Stimulated activated CD8-positive, alpha-beta memory T cell treated with anti-CD3 and anti-CD28 coated beads, Interleukin-4, amount 100 ng/mL, for 1 hour (primary cell): ENCODE measurements at places on chromosomes 3 and 15.
A peak's percentile ranks its signal among the peaks of the same experiment; 100 is the strongest.

DNA sequence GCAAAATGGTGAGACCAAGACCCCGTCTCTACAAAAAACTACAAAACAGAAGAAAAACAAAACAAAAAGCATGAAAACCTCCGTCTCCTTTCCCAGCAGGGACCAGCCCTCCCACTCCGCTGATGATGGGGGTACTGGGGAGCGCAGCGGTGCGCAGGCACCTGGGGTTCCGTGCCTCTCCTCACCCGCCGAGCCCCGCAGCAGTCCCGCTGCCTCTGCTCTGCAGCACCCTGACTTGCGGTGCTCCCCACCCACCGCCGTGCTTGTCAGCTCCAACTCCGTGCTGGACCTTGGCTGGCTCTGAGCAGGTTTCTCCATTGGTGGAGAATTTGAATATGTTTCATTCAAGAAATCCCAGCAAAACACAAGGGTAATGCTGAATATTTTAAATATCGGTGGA is 46.7 kb upstream of the ATP10A start:
- DNase-seq = no peak

- DNase-seq = no peak
Observed at GRCh38 chr3:102090721-102091045, 241.4 kb downstream of the NFKBIZ start.

GRCh38 chr3:189664311-189664710 is 33.1 kb downstream of the TP63 start:
- DNase-seq = no peak

DNA sequence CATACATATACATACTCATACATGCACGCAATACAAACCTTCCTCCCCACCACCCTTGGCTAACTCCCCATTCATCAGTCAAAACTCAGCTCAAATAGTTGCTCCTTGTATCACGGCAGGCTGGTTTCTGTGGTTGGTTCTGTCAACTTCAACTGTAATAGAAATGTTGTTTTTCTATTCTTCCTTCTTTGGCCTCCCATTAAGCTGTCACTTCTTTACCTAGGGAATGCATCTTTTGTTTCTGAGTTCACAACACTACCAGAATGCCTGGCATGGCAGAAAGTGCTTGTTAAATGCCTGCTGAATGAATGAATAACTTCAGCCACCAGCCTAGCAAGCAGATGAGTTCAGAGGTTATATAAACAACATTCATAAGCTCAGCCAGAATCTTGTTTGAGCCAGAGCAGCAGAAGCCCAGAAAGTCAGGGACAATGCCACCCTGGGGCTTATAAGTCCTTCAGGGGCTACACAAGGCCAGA is 63.1 kb downstream of the B3GALNT1 start:
- DNase-seq = no peak

DNA sequence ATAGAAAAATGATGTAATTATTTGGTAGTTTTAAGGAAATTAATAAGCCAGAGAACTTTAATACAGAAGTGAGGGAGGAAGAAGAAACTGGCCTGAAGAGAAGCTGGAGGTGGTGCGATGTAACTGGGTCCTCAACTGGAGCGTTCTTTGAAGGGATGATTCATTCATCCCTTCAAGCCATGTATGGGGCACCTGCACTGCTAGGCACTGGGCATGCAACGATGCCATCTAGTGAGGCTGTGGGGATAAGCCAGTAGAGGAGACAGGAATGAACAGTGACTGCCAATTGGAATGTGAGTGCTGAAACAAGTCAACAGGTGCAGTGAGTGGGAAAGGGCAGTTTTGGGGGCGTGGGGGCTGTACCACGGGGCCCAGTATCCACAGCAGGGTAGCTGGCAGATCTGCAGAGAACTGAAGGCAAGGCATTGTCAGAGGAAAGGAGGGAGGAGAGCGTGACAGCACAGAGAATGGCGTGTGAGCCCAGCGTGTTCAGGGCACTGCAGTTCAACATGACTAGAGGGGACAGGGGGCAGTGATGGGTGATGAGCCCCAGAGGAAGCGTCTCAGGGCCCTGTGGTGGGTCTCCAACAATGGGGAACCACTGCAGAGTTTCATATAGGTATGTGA is 3.8 kb upstream of the KIF23 start:
- DNase-seq = no peak

DNA sequence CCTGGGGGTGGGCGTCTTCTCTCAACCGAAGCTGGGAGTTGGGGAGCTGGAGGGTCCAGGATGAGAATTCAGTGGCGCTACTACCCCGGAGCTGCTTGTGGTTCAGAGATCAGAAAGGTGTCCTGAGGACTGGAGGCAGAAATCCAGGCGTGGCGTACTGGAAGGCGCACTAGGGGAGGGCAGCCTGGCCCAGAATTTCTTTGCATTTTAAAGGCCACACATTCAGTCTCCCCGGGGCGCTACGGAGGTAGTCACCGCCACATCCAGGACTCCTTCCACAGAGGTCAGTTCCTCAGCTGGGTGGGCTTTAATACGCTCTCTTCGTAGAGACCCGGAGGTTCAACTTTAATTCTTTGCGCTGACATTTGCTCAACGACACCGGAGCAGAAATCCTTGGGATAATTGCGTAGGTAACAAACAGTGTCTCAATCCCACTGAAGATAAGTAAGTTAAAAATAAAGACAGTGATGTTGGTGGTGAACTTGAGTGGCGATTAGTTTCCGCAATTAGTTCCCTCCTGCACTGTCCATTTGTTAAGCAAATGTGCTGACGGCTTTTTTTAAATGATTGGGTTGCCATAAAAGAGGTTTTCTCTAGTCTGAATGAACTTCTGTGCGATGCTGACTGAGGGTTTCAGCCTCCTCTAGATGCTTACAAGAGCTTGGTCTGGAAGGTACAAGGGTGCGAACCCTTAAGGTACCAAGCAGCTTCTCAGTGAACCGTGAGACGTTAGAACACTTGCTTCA is 535 bp downstream of the MCTP2 start:
- DNase-seq = no peak

DNA sequence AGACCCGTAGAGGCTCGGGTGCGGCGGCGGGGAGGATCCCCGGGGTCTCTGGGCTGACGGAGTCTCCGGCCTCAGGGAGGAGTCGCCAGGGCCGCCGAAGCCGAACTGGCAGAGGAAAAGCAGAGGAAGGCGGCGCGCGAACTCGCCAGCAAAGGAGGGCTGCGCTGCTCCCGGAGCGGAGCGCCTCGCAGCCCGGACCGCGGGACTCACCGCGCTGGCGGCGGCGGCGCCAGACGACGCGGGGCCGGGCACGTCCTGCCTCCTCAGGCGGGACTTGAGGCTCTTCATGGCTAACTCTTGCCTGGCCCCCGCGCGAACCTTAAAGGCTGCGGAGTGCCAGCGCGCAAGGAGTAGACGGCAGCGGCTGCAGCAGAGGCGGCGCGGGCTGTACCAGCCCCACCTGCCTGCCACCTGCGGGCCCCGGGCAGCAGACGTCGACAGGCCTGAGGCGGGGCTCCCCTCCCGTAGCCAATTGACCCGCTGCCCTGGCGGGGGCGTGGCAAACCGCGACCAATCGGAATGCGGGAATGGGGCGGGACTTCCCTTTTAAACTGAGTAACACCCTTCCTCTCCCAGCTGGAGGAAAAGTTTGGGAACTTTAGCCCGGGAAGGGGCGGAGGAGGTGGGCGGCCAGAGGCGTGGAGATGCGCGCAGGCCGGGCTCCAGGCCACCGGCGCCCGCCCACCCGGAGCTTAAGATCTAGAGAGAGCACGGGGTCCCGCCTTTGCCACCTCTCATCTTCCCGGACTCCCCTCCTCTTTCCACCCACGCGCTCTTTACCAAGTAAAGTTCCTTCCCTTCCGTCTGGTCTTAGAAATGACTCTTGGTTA is at the start of gene UACA:
Gene UACA (minus strand): TSS at position 439 of the 830 bp plus-strand sequence. CDS start 151 bp downstream, at position 288.
- DNase-seq = peak; percentile 38

DNA sequence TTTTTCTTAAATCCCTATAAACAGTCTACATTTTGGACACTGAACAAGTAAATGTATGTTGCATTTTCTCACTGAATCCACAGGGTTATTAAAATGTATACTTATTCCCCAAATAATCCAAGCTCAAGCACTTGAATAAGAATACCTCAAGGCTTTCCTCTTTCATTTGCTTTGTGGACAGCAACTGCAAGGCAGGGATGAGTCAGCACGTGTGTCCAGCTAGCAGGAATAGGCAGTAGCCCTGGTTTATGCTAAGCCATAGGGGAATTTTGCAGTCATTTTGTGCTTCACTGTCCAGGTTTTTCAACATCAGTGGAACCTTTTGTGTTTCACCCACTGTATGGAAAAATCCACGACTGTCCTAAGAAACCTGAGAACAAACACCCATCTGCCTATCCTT is 96.7 kb upstream of the KCNMB2 start:
- DNase-seq = no peak

- DNase-seq = no peak
Observed at GRCh38 chr3:71201939-71202338, 381.6 kb downstream of the FOXP1 start.

DNA sequence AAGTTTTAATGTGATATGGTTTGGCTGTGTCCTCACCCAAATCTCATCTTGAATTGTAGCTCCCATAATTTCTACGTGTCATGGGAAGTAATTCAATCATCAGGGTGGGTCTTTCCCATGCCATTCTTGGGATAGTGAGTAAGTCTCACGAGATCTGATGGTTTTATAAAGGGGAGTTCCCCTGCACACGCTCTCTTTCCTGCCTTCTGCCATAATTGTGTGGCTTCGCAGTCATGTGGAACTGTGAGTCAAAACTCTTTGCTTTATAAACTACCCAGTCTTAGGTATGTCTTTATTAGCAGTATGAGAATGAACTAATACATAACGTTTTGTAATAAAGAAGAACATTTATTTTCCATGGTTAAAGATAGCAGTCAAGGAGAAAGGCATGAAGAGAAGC is 39.2 kb upstream of the GOLIM4 start:
- no peak for DNase-seq

GRCh38 chr3:11379238-11379823 is 107.1 kb downstream of the ATG7 start:
- DNase-seq = no peak

DNA sequence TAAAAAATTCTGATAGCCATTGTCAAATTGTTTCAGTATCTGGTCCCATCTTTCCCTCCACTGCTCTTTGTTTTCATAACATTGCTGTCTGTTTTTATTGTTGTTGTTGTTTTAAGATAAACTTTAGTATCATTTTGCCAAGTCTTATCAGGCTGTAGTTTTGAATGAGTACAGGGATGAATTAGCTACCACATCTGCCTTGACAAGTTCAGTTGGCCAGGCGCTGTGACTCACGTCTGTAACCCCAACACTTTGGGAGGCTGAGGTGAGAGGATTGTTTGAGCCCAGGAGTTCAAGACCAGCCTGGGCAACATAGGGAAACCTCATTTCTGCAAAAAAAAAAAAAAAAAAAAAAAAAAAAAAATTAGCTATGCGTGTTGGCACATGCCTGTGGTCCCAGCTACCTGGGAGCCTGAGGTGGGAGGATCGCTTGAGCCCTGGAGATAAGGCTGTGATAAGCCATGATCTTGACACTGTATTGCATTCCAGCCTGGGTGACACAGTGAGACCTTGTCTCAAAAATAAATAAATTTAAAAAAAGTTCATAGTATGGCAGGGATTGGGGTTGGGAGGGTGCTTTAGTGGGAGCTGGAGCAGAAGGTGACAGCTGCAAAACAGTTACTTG is 8.3 kb upstream of the ANKDD1A start:
- no peak for DNase-seq
